IPS-NIHi11 (cell line): ENCODE measurements at places on chromosomes 3 and 15.

GRCh38 chr3:189967254-189967865, 153.3 kb downstream of the P3H2 start:
- peak; percentile 54 for DNase-seq

- no peak for DNase-seq
Measured at GRCh38 chr3:8780279-8780678, 10.9 kb upstream of the OXTR start.

GRCh38 chr3:56783644-56784447, 17.9 kb downstream of the ARHGEF3 start:
- no peak for DNase-seq

DNA sequence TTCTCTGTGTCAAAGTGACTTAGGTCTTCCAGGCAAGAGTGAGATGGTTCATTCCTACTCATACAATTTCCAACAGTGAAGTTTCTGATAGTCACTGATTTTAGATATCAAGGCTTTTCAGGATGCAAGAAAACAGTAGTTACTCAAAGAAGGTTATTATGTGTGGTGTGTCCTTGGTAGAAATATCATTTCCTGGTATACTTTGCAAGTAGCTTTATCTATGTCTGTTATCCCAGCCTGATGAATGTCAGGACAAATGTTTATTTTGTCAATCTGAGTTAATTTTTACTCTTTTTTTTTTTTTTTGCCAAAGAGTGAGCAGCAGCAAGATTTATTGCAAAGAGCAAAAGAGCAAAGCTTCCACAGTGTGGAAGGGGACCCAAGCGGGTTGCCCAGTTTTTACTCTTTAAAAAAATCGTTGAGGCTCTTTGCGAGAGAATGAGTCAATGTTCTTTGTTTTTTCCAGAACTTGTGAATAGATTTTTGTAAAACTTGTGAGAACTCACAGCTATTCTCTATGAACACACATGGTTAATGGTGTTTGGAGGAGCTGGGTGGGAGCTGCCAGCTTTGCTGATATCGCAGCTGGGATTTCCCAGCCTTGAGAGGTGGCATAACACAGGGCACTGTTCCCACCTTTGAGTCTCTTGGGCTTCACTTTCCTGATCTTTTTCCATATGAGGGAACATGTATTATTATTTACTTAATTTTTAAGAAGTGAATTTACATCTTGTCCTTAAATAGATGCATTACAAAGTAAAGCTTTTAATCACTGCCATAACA, 51.9 kb downstream of the SV2B start:
- no peak for DNase-seq

DNA sequence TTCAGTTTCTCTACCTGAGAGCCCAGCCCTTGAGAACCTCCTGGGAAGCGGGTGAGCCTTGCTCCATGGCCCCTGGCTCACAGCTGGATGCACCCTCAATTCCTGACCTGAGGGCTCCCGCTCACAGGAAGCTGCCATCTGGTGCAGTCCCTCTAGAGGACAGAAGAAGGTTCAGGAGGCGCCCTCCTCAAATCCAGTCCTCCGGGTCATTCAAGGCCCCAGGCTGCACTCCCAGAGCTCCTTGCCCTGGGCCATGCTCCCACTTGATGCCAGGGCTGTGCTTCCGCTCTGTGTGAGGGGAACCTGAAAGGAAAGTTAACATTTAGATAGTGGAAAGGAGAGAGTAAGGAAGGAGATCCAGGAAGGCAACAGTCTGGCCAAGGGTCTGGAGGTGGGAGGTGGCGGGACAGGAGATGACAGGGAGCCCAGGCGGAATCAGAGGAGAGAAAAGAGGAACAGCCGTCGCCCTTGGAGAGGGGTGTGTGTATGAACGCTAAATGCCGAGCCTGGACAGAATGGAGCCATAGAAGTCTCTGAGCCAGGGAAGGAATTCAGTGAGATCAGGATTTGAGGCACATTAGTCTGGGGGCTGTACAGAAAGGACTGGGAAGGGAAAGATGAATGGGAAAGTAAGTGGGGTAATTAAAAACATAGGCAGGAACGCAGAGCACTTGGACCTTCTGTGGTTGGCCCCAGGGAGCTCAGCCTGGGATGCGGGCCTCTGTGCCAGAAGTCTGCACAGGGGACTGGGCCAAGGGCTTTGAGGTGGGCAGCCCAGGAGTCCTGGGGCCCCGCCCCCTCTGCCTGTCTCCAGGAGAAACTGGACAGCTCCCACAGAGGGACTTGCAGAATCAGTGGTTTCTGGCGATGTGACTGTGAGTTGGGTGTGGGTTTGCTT, 26.1 kb downstream of the TBC1D21 start:
- no peak for DNase-seq

- DNase-seq, result peak; percentile 26
Measured at GRCh38 chr15:92158426-92158825, 235.3 kb upstream of the ST8SIA2 start.

DNA sequence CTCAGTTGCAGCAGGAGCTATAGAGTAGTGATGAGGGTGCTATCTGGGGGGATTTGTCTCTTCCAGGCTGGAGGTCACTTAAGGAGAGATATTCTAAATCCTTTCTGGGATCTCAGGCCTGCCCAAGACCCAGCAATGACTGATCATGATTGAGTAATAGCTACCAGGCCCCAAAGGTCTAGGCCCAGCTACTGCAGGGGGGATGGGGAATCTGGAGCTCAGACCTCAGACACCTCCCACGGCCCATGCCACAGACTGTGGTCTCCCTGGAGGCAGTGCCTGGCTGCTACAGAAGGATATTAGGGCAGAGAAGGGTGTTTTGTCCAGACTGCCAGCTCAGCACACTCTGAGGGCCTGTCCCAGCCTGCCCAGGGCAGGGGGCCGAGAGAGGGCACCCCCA, 6.9 kb downstream of the SLC38A3 start:
- DNase-seq, result no peak

DNA sequence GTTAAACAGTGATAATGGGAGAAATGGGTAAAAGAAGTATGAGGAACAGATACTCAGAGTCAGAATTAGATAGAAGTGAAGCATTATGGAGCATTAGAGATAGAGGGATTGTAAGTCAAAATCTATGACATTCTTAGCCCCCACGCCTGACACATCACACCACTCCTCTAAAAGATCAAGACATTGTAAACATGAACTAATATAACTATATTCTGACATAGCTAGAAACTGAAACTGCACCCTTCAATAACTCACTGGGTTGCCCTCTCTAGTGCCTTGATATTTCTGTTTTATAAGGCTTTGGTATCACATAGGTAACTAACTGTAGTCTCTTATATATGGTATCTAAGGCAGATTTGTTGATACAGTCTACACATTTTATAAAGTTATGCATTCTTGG, 684.3 kb upstream of the DPPA4 start:
- no peak for DNase-seq

DNA sequence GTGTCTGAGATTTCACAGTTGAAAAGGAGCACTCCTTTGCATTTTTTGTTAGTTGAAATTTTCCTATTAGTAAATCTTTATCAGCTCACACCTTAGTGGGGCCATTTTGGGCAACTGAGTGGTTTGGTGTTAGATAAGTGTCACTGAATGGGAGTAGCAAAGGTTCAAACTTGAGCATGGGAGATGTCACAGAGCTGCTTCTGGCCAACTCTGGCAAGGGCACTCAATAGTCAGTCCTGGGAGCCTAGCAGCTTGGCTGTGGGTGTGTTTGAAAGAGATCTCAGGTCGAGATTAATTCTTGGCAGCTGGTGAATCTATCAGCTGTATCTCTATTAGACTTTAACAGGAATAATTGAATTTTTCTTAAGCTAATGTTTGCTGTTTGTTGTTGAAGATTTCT, 579.3 kb downstream of the EDEM1 start:
- DNase-seq, result no peak

DNA sequence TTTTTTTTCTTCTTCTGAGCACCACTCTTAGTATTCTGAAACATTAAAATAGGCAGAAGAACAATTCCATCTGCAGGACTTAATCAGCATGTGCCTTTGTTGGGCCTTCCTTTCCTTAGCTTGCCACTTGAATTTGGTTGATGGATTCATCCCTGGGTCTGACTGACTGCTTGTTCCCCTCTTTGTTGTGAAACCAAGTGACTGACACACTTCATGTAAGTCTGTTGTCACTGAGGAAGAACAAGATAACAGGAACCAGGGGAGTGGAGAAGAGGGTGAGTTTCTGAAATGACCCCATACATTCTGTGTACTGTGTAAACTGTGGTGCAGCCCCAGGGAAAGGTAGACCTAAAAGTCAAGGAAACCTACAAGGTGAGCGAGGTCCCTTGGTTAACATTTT, 188.7 kb upstream of the TBC1D5 start:
- DNase-seq, result no peak

GRCh38 chr3:134075568-134075825, 45.8 kb upstream of the SLCO2A1 start:
- no peak for DNase-seq

- no peak for DNase-seq
Measured at GRCh38 chr3:189714991-189715961, 84.1 kb downstream of the TP63 start.

DNA sequence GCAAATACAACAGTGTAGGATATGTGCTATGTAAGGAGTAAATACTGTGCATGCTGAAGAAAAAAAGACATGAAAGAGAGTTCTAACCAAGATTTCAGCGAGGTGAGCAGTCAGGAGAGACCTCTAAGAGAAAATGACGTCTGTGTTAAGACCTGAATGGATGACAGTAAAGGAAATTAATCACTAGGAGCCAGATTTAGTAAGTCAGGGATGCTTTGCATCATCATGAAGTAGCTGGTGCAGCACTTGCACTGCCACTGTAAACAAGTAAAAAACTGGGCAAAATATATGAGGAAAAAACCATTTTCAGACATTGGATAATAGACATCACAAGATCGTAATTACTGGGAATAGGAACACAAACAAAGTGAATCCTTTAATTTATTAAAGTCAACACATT, 32.6 kb downstream of the RTP4 start:
- DNase-seq, result no peak

- no peak for DNase-seq
Measured at GRCh38 chr3:30456264-30456663, 150.1 kb upstream of the TGFBR2 start.

DNA sequence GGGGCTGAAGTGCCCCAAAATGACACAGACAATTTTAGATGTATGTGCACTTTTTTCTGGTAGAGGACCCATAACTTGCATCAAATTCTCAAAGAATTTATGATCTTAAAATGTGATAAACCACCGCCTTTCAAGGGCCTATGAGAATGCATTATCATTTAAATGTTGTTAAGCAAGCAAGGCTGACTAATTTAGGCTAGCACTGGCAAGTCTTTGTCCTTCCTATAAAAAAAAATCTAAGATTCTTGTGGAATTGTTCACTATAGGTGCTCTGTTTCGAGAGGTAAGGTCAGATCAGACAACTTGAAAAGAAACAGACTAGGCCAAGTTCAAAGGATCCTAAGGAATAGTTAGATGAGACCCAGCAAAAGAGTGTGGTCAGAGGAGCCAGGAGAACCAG, 128.9 kb upstream of the PHLDB2 start:
- DNase-seq, result no peak

- no peak for DNase-seq
Measured at GRCh38 chr15:29055876-29056275, 170.1 kb downstream of the APBA2 start.

DNA sequence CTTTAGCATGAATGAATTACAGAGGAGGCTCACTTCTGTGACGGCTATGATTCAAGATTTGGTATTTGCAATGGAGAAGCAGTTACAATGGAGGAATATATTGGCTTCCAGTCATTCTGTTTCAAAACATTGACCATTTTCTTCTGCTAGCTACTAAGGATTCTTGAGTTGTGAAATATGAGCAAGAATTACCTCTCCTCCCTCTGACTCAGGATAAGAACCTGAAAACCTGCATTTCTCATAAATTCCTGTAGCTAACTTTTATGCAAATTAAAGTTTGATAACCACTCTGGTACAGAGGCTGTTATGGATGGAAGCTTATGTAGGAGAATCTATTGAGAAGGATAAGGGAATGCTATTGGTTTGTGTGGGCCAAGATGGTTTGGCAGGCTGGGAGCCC, 84.1 kb upstream of the MYRIP start:
- no peak for DNase-seq

- DNase-seq, result no peak
Measured at GRCh38 chr15:66827039-66827697, 125.1 kb downstream of the SMAD6 start.

DNA sequence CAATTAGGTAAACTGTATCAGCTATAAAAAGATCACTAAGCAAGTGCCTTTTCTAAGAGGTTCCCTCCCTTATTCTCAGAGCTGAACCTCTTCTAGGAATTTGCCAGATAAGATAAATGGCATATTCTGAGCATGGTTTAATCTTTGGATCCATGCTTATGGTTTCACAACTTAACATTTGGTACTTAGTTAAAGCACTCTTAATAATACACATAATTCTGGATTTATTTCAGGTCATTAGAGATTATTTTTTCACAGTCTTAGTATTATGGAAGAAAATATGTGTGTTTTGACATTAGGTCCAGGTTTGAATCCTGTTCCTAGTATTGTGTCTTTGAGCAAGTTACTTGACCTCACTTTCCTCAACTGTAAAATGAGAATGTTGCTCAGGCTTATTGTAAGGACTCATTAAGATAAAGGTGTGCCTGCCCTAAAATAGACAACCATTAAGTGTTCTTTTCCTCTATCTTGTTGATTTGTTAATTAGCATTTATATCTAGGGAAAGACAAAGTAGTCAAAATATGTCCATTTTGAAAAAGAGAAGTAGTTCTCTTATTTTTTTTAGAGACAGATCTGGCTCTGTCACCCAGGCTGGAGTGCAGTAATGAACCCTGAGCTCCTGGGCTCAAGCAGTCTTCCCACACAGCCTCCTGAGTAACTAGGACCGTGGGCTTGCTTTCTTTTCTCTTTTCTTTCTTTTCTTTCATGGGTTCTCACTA, 43.4 kb downstream of the TSC22D2 start:
- no peak for DNase-seq

GRCh38 chr3:69116897-69117296, 5.5 kb downstream of the LMOD3 start:
- peak; percentile 31 for DNase-seq

GRCh38 chr3:172581757-172582166, 58.5 kb upstream of the TNFSF10 start:
- no peak for DNase-seq

GRCh38 chr15:59371458-59372351, 966 bp downstream of the MYO1E start:
- DNase-seq, result peak; percentile 88

- no peak for DNase-seq
Measured at GRCh38 chr3:105580296-105580965, 213.7 kb downstream of the ALCAM start.

GRCh38 chr3:100783619-100784018, 74.3 kb downstream of the TFG start:
- DNase-seq, result no peak

- no peak for DNase-seq
Measured at GRCh38 chr15:38144921-38145320, 107.7 kb upstream of the SPRED1 start.

- DNase-seq, result no peak
Measured at GRCh38 chr3:145116769-145117168, 1044.2 kb downstream of the PLOD2 start.

GRCh38 chr3:19473971-19474580, 325.8 kb downstream of the KCNH8 start:
- DNase-seq, result no peak

- DNase-seq, result no peak
Measured at GRCh38 chr3:158802409-158803268, 785 bp downstream of the MFSD1 start.
